Activated T-cell treated with anti-CD3 and anti-CD28 coated beads for 4 hours (primary cell): ENCODE measurements at places on chromosomes 5 and 9.

- DNase-seq = no peak
These were observed 308.6 kb upstream of the RPS23 start for GRCh38 chr5:82586661-82587310.

DNA sequence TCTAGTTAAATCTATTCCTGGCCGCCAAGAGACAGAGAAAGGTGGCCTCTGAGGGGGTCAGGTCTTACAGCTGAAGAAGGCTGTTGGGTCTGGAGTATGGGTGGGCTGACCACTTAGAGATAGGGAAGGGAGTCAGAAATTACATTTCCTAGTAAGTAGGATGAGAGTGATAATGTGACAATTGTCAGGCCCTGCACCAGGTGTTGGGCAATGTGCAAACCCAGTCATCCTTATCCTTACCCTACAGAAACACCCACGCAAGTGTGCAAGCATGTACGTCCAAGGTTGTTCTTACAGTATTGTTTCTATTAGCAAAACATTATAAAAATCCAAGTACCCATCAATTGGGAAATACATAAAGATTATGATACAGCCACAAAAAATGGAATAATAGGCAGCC lies 9.5 kb downstream of the SPAAR start:
- DNase-seq = no peak

GRCh38 chr5:74262544-74263207 lies 377.9 kb downstream of the ENC1 start:
- DNase-seq = no peak

DNA sequence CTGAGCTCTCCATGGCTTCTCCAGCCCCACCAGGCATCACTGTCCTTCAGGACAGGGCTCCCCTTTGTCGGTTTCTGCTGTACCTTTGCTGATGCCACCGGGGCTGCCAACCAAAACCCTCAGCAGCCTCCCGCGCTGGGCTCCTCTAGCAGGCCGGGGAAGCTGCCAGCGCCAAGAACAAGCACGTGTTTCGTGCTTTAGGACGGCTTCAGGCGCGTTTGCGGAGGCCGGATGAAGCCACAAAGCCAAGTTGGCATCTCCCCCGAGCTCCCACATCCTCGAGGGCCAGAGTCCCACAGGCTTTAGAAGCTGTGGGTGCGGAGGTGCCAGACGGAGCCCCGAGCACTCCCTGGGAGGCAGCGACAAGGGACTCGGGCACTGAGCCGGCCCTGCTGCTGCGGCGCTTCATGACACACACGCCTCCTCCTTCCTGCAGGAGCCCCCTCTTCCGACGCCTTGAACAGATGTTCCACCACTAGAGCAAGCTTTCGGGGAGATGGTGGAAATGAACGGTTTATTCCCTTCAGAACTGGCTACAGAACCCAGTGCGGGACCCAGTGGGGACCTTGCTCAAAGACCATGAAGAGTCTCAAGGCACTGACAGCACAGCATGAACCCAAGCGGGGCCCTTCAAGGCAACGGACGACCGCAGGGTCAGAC lies 36.7 kb downstream of the SARDH start:
- peak; percentile 34 for DNase-seq

DNA sequence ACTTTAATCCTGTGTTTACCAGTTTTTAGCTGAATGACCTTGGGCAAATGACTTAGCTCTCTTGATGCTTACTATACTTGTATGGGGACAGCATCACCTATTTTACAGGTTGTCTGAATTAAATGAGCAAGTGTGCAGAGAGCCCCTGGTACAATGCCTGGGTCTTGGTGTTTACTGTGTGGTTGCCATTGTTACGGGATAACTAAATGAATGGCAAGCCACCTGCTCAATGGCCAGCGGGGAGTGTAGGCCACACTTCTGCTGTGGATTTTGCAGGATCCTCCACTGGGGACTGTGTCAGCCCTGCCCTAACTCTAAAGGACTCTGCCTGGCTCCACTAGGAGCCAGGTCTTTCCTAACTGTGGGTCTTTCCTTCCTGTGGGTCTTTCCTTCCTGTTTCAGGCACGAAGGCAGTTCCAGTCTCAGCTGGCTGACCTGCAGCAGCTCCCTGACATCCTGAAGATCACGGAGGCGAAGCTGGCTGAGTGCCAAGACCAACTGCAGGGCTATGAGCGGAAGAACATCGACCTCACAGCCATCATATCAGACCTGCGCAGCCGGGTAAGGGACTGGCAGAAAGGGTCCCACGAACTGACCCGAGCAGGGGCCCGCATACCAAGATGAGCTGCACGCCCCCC lies 10.3 kb upstream of the GLE1 start:
- no peak for DNase-seq

- no peak for DNase-seq
These were observed 69.4 kb upstream of the GAS1 start for GRCh38 chr9:87016681-87017080.
